ENCODE measurements at places on chromosomes 16 and 17.

GRCh38 chr16:4115209-4115948 is 863 bp downstream of the ADCY9 start:
- peak; percentile 76 for DNase-seq

DNA sequence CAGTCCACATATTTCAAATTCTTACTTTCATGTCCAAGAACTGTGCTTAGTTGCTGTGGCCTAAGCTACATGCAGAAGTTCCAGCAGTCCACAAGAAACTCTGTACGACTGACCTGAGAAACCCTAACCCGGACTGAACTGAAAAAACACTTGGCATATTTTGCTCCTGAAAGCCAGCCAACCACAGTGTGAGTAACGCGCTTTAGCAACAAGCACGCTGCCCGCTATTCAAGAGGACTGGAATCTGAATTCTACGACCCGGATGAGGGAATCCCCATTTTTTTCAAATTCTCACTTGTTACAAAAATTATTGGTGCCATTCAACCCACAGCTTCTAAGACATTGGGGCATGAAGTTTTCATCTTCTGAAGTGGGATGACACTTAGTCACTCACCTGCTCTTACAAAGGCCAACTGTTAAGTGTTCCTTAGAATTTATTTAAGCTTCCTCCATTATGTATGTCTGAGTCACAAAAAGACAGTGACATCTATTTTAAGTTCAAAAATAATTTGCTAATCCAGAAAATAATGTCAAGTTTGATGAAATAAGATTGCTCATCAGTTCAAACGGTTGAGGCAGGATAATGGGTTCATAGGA is 78.7 kb downstream of the CDYL2 start:
- no peak for DNase-seq

DNA sequence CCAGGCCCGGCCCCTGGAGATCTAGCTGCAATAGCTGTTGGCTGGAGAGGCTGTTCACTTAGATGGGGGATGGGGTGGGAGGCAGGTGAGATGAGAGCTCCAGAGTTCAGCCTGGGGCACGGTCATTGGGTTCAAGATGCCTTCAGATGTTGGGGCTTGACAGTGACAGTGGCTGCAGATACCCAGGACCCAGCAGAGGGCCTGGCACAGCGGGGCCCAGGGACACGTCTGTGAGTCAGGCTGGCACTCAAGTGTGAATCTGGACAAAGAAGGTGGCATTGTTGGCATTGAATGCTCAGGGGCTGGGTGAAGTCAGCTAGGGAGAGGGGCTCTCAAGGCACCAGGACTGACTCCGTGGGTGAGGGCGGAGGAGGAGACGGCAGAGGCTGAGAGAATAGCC is 328.1 kb downstream of the SEC14L1 start:
- no peak for DNase-seq

GRCh38 chr16:24504472-24505345 is 34.7 kb upstream of the RBBP6 start:
- DNase-seq = peak; percentile 71

GRCh38 chr17:9974448-9975381 is 69.6 kb upstream of the RCVRN start:
- DNase-seq = no peak

DNA sequence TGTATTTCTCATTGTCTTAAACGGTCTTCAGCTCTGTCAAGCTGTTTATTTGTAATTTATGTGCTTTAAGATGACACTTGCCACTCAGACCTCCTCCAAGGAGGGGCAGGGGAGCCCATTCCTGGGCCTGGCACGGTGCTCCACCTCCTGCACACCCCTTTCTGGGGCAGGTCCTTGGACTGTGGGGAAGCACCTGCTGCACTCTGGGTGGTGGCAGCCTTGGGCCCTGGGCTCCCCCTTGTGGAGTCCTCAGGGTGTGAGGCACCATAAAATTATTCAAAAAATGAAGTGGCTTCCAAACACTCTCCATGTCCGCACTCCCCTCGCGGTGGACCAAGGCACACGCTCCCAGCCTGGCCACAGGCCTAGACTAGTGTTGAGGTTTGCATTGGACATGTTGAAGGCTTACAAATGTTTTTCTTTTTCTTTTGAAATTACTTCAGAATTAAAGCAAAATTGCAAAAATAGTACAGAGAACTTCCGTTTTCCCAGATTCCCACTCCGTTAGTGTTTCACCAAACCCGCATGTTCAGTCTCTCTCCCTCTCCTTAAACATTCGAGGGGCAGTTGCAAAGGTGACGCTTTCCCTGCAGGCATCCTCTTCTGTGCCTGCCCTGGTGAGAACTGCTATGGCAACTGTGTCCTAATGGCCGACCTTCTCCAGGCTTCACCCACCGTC is 32.4 kb downstream of the FOXK2 start:
- DNase-seq = peak; percentile 81

DNA sequence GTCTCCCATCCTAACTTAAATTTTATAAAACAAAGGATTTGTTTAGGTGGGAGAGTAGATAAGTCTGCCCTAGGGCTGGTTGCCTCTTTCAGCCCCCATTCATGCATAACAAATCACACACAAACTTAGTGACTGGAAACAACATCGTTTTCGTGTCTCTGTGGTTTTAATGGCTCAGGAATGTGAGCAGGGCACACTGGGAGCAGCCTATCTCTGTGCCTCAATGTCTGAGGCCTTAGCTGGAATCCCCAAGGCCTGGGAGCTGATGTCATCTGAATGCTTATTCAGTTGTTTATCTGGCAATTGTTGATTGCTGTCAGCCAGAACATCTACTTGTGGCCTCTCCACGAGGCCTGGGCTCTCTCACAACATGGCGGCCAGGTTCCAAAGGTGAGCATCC is 101.9 kb upstream of the HSBP1 start:
- DNase-seq = peak; percentile 42

GRCh38 chr17:4319221-4319620 is 47.3 kb downstream of the UBE2G1 start:
- DNase-seq = no peak

DNA sequence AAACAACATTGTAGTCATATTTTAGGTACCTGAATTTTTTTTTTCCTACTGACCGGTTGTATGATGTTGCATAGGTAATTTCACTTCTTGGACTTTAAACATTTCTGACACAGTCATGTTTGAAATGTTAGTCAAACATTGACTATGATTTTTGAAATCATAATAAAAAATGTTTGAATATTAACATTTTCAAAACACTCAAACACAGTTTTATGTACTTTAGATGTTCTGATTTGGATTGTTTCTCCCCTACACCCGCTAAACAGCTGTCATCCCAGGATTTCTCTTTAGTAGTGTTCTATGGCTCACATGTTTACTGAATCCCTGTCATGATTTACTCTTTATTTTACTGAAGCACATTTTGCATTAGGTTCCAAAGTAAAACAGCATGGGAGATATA is 102.9 kb upstream of the NPEPPS start:
- no peak for DNase-seq

DNA sequence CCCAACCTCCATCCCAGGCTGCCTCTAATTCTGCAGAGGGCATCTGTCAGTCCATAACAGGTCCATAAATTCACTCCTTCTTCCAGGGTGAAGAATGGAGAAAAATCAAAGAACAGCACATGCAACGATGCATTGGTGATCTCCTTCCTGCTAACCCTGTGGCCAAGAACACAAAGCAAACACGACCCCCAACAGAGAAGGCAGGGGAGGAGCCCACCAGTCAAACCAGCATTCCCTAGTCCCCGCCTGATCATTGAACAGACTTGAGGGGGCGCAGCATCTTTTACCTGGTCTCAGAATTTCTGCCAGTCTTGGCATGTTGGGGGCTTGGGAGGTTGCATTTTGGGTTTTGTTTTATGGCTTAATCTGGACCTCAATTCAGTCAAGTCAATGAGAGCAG is 476.0 kb downstream of the SLC39A11 start:
- no peak for DNase-seq

- no peak for DNase-seq
These were observed 4.2 kb upstream of the SPAG9 start for GRCh38 chr17:51124640-51125503.

DNA sequence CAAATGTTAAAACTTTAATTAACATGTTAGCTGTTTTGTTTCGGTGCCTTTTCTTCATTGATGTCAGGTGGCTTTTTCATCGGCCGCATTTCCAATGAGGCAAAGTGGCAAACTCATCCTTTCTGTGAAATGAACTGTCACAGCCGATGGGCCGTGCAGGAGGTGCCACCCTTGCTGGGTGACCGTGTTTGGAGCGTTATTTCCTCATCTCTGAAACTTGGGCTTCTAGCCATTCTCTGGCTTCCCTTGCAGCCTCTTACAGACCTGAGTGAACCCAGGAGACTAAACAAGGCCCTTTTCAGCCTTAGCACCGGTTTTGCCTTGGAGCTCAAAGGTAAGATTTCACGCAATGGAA is 42.2 kb upstream of the PRSS54 start:
- DNase-seq = no peak
